ENCODE measurements at places on chromosomes 7 and 10.

DNA sequence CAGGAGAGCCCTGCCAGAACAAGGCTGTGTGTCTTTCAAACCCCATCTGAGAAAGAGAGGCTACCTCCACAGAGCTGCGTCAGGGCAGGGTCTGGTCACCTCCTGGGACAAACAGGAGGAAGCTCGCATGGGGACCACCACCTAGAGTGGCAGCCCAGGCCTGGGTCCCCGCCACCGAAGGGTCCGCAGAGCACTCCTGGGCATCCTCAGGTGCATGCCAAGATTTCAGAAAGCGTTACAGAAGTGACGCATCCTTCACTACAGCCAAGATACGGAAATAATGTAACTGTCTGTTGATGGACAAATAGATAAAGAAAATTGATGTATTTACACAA, 42.6 kb downstream of the GSDME start:
- H3K27me3 ChIP-seq, result no peaks in the 10 kb centered on the region
- H3K36me3 ChIP-seq, result no peaks in the 10 kb centered on the region
- no peaks in the 10 kb centered on the region for H3K4me1 ChIP-seq
- no peak for DNase-seq
- no peak overlapping the region for H3K4me3 ChIP-seq

DNA sequence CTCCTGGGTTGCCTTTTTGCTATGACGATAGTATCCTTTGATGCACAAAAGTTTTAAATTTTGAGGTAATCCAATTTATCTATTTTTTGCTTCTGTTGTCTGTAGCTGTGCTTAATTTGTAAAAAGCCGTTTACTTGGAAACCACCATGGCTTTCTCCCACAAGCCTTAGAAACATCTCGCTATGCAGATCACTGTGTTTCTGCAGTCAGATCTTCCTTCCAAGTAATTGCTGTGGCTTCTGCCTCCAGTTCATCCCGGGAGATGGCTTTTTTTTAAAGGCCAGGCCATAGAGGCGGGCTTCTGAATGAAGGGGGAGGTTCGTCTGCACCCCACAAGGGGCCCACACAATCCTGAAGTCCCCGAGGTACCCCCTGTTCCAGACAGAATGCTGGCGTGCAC, 48.3 kb upstream of the OCM2 start:
- no peak overlapping the region for H3K27ac ChIP-seq
- H3K27me3 ChIP-seq, result no peaks in the 10 kb centered on the region
- DNase-seq, result no peak
- no peak overlapping the region for H3K4me3 ChIP-seq
- no peaks in the 10 kb centered on the region for H3K36me3 ChIP-seq

DNA sequence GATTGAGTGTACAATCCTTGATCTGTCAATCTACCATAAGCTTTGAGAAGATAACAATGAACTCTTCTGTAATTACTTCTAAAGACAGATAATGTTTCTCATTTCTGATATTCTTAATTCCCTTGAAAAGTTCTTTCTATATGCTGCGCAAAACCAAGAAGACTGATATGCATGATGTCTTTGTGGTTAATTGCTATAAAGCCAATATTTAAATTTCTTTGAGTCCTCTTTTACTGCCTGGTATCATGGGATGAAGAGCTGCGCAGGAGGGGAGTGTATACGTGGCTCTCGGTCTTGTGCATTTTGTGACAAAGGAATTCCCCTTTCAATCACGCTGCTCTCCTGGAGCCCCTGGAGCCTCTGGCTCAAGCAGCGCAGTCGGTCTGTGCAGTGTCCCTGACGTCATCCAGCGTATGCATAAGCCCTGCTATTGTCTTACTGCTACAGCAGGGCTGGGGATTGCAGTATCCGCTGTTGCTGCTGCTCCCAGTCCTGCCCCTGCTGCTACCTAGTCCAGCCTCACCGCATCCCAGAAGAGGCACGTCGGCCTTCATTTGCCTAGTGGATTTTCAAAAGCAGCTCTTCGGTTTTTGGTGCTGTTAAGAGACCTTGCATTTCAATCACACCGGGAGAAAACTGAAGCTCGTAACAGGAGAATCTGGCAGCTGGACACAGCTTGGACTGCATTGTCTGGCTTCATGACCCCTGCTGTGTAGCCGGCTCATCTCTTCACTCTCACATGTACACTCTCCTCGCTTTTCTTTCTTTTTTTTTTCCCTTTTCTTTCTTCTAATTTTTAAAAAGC, 66.7 kb downstream of the ST7 start:
- H3K27ac ChIP-seq, result no peak overlapping the region
- H3K27me3 ChIP-seq, result no peaks in the 10 kb centered on the region
- H3K36me3 ChIP-seq, result no peaks in the 10 kb centered on the region
- H3K4me3 ChIP-seq, result no peak overlapping the region
- peak; percentile 38 for DNase-seq
- peaks cover 18% of the 10 kb centered on the region for H3K4me1 ChIP-seq

- H3K27ac ChIP-seq, result peak overlapping the region; percentile 64
- no peak for DNase-seq
- peak overlapping the region; percentile 68 for H3K4me3 ChIP-seq
- no peaks in the 10 kb centered on the region for H3K36me3 ChIP-seq
- H3K4me1 ChIP-seq, result peaks cover 8% of the 10 kb centered on the region
Measured at GRCh38 chr10:79981450-79982361, 32.8 kb upstream of the SFTPD start.

- H3K4me3 ChIP-seq, result no peak overlapping the region
- H3K36me3 ChIP-seq, result no peaks in the 10 kb centered on the region
- DNase-seq, result no peak
Measured at GRCh38 chr7:24914465-24914859, 65.5 kb downstream of the OSBPL3 start.

GRCh38 chr10:61832866-61833481, 68.5 kb upstream of the ARID5B start:
- no peaks in the 10 kb centered on the region for H3K36me3 ChIP-seq
- no peak for DNase-seq
- H3K4me1 ChIP-seq, result no peaks in the 10 kb centered on the region
- no peaks in the 10 kb centered on the region for H3K27me3 ChIP-seq

Measured in liver (tissue), 10 donors.